Endodermal cell (in vitro differentiated cells): ENCODE measurements at places on chromosomes 7 and 10.

DNA sequence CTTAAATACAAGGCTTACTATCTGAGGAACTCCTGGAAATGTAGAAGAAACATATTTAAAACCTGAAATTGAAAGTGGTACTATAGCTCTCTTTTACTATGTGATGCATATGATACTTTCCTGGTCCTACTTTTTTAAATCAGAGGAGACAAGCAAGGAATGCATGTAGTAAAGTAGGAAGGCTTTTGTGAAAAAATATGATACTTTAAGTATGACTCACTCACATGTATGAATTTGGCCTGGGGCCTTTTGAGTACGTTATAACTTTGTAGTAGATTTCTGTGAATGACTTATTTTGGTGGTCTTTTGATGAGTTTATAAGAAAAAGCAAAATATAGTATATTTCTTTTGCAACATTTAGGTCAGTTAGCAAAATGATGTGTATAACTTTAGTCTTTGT lies 53.8 kb downstream of the TAX1BP1 start:
- H3K27me3 ChIP-seq = no peaks in the 10 kb centered on the region
- no peaks in the 10 kb centered on the region for H3K4me1 ChIP-seq
- no peak overlapping the region for H3K4me3 ChIP-seq
- no peak overlapping the region for H3K27ac ChIP-seq

GRCh38 chr7:129872054-129872453 lies 80.7 kb downstream of the UBE2H start:
- DNase-seq = no peak
- peaks cover 14% of the 10 kb centered on the region for H3K36me3 ChIP-seq
- no peaks in the 10 kb centered on the region for H3K27me3 ChIP-seq
- H3K4me1 ChIP-seq = peaks cover 9% of the 10 kb centered on the region
- H3K4me3 ChIP-seq = no peak overlapping the region

- DNase-seq = no peak
- no peaks in the 10 kb centered on the region for H3K36me3 ChIP-seq
- no peaks in the 10 kb centered on the region for H3K27me3 ChIP-seq
- H3K27ac ChIP-seq = no peak overlapping the region
- H3K4me1 ChIP-seq = no peaks in the 10 kb centered on the region
Measured at GRCh38 chr7:112874909-112875308, 84.7 kb upstream of the TMEM168 start.

DNA sequence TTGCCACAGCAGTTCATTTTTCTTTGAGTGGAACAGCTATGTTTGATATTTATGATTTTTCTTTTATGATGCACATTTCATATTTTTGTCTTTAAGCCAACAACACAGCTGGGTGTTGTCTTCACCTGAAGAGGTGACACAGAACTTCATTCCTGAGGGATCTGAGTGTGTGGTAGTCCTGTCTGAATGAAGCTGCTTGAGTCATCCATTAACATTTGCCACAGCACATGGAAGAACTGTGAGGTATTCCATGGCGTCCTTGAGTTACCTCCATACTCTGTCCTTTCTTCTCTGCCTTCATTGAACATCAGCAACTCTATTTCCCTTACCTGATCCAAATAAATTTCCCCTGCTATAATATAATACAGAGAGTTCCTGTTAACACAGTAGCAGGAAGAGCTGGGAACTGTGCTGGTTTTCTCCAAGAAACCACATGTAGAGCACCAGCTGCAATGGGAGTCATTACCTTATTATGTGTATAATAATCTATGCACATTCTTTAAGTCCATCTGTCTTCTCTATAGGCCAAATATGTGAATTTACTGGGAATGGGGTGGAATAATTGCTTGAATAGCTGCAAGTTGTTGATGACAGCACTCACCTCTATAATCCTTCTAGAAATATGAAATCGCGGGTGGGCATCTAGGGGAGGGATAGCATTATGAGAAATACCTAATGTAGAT lies 72.4 kb upstream of the TAC1 start:
- no peak for DNase-seq
- H3K27ac ChIP-seq = no peak overlapping the region
- H3K4me1 ChIP-seq = no peaks in the 10 kb centered on the region
- H3K4me3 ChIP-seq = no peak overlapping the region
- H3K36me3 ChIP-seq = no peaks in the 10 kb centered on the region
- no peaks in the 10 kb centered on the region for H3K27me3 ChIP-seq

GRCh38 chr7:136741941-136742340 lies 126.5 kb upstream of the CHRM2 start:
- H3K27me3 ChIP-seq = no peaks in the 10 kb centered on the region
- H3K27ac ChIP-seq = no peak overlapping the region
- no peaks in the 10 kb centered on the region for H3K36me3 ChIP-seq
- H3K4me3 ChIP-seq = no peak overlapping the region
- H3K4me1 ChIP-seq = no peaks in the 10 kb centered on the region
- DNase-seq = no peak

DNA sequence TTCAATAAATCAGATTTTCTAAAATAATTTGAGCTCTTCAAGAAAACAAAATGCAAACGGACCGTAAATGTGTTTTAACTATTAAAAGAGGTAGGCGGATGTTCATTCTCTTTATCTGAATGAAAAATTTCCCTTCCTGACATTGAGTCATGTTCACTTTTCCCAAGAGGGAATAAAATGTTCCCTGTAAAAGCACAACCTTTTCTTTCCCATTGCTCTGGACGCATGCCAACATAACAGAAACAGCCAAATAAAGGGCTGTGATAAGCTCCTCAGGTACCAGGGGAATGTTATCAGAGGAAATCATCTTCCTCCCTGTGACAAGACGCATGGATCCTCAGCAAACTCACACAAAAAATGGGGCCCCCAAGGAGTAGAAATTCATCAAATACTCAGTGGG lies 251.8 kb downstream of the MTERF1 start:
- no peaks in the 10 kb centered on the region for H3K36me3 ChIP-seq
- H3K4me3 ChIP-seq = no peak overlapping the region
- no peaks in the 10 kb centered on the region for H3K27me3 ChIP-seq
- H3K4me1 ChIP-seq = peaks cover 3% of the 10 kb centered on the region
- H3K27ac ChIP-seq = no peak overlapping the region
